ENCODE measurements at places on chromosomes 7 and 10. TPM values are rescaled to one million over a fixed set of nuclear protein-coding genes. Genes with fewer than 3 reads are reported as not detected.

DNA sequence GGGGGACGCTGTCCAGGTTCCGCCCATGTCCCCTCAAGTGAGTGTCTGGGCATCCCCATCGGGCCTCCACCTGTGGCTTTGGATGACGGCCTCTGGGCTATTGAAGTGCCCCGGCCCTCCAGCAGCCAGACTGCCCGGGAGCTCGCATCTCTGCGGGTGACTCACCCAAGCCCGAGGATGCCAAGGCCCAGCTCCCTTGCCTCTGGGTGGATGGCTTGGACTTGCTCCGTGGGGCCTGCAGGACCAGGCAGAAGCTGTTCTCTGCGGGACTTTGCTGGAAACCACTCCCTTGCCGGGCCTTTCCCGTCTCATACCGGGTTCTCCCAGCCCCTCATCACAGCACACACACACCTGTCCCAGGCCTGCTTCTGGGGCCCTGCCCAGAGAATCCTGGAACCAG, 22.4 kb downstream of the DPYSL4 start:
- no peak for DNase-seq

DNA sequence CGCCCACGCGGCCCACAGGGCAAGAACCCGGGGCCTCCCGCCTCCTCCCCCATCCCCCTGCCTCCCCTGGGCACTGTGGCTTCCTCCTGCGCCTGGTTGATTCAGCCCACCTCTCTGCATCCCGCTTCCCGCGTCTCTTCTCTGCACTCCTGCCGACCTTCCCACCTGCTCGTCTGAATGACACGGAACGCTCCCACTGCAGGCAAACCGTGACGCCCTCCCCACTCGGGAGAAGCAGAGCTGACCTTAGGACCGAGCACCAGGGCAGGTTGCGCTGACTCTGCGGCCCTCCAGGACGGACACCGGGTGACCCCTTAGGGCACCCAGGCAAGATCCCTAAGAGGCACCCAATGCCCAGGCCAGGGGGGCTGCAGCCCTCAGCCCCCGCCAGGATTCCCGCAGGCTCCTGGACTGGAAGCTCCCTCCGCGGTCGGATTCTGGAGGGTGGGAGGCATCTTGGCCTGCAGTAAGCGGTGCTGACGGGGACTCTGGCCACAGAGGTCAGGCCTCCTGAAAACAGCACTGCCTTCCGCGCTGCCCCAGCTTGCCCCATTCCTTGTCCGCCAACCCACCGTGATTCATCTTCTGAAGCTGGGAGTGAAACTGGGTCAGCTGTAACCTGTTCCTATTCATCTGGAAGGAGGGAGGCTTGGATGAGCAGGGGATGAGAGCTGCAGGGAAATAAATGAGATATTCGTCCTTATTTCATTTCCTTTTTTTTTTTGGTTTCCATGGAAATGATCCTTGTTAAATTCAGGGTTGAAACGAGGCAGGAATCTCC, 990 bp downstream of the CALML3 start:
- DNase-seq: peak; percentile 53

DNA sequence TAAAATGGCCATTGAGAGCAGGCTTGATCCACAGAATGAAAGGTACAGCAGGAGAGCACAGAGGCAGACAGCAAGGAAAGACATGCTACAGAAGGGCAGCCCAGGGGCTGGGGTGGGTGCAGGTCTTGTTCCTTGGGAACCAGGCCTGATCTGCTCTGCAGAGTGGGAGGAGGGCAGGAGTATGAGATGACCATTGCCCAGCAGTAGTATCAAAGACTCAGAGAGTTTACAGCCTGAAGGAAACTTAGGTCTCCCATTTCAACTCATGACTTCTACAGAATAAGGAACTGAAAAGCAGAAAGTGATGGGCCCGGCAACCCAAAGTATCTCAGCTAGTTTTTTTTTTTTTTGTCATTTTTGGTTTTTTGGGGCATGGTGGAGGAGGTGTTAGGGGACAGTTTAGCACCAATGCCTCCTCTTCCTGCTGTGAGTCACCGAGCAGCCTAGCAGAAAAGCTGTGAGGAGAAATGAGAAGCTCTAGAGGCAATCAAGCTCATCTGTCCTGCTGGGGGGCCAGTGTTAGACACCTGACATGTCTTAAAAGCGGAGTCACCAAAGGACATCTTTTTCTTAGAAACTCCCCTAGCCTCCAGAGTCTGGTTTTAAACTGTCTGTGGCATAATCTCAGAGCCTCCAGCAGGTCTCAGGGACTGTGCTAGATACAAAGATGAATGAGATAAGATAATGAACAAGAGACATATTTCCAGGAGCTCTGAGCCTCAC, 34.3 kb upstream of the HERPUD2 start:
- DNase-seq: no peak

DNA sequence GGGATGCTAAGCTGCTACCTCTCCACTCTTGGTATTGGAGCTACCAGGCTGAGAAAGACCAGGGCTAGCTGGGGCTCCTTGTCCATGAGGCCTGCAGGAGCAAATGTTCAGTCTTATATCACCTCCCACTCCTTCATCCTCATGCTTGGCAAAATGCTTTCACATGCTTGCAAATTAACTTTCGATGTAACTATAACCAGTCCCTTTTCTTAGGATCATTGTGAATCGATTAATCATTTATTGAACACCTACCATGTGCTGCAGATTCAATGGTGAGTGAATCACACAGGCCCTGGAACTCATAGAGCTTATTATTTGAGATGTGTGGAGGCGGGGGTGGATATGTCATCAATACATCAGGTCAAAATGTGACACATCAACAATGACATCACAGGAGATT, 138.6 kb downstream of the EMX2 start:
- DNase-seq: no peak

DNA sequence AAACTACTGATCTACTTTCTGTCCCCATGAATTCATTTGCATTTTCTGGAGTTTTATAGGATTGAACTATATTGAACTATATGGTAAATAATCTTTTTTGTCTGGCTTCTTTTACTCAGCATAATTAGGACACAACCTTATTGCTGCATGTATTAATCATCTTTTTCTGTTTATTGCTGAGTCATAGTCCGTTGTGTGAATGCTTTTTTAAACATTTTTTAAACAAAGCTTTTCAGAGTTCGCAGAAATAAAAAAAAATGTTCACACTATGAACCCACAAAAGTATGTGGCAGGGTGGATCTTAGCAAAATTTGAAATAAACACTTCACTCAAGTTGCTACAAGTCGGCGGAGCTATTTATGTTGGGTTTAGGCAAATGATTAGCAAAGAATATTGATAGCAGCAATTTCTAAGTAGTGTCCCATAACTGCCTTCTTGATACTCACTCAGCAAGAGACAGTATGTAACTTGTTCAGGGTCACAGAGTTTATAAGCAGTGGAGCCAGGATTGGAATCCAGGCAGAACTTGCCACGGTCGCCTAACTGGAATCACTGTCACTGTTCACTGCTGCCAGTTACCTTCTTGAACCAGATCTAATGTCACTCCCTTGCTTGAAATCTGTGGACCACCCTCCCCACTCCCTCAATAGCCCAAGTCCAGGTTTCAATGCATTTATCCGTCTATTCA, 5.6 kb downstream of the CH25H start:
- no peak for DNase-seq

- no peak for DNase-seq
These were observed 32.9 kb downstream of the PPP2R2D start for GRCh38 chr10:131933696-131934086.

DNA sequence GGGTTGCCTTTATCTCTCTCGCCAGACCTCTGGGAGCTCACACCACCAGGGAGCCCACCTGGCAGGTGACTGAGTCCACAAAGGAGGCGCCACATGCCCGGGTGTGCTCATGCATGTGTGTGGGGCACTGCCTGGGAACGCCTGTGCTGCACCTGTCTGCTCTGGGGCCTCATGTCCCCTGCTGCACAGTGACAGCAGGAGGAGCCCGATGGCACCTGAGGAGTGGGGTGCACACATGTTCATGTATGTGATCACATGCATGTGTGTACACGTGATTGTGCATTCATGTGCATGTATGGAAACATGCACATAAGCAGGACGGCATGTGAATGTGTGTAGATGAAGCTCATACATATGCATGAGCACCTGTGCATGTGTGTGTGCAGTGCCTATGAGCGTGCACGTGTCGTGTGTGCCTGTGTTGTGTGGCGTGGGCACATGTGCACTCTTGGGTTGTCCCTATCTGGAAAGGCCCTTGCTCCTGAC, 22.0 kb downstream of the YKT6 start:
- peak; percentile 34 for DNase-seq

- DNase-seq: no peak
These were observed 68.9 kb upstream of the ANTXRL start for GRCh38 chr10:46217752-46218453.

DNA sequence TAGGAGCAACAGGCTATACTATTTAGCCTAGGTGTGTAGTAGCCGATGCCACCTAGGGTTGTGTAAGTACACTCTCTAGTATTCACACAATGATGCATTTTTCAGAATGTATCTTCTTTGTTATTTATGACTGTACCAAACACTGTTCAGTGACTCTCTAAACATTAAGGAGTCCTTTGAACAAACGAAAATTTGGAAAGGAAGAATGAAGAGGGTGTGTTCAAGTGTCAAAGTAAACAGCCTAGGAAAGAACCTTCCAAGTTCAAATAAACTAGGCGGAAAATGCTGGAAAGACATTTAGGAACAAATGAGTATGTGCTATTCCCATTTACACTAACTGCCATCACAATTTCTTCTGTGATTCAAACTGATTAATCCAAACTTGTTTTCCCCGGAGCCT, 142.4 kb downstream of the CHCHD3 start:
- DNase-seq: no peak

DNA sequence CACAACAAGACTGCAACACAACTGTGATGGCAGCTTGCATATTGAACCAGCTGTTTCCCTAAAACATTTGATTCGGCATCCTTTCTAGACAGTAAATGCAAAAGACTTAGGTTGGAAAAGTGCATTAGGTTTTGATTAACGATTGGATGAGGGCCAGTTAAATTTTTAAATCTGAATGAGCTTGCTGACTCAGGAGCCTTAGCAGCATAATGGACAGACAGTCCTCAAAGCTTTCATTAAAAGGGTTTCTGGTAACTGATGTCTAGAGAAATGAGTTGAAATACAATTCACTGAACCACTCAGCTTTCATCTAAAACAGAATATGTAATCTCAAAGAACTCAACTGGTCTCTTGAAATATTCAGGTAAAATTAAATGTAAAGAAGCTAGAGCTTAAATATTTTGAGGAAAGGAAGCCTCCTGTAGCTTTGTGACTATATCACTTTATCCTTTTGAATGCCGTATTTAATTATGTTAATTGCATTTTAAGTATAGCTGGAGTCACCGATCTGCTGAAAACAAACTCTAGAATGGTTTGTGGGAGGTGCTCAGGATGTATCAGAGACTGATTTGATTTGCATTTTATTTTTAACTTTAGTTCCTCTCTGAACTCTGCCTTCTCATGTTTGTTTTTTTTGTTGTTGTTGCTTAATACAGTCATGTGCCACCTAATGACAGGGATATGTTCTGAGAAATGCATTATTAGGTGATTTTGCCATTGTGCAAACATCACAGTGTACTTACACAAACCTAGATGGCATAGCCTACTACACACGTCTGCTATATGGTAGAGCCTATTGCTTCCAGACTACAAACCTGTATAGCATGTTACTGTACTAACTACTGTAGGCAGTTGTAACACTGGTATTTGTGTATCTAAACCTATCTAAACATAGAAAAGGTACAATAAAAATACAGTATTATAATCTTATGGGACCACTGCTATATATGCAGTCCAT, 29.2 kb upstream of the ATRNL1 start:
- no peak for DNase-seq

- no peak for DNase-seq
These were observed 4.9 kb downstream of the ACBD5 start for GRCh38 chr10:27235706-27236105.

DNA sequence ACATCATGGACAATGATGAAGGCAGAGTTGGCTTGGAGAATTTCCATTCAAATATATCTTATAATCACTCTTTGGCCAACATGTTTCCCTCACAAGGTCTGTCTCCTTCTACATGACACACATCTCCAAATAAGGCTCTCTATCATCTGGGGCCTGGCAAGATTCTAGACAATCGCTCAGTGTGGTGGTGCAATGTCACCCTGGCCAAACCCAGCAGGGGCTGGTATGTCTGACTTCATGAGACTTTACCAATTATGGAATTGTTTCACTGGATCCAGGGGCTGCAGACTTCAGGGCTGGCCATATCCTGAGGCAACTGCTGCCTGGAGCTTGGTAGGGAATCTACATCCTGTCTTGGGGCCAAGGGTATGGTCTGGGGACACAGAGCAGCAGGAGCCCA, 319.0 kb downstream of the PLXNA4 start:
- no peak for DNase-seq

DNA sequence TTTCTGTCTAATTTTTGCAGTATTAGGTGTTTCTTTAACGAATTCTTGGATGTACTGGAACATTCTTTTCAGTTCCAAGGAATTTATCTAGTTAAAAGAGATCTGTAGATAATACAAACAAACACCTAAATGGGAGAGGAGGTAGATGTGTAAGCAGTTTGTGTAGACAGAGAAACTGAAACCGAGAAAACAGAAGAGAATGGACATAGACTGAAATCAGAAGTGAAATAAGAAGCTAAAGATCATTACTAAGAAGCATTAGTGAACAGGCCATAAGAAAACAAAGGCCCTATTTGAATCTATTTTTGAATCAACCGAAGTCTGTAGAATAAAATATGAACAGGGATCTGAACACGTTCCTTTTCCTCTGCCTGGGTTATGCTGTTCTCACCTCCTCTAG, 26.5 kb upstream of the TMEM229A start:
- DNase-seq: no peak

DNA sequence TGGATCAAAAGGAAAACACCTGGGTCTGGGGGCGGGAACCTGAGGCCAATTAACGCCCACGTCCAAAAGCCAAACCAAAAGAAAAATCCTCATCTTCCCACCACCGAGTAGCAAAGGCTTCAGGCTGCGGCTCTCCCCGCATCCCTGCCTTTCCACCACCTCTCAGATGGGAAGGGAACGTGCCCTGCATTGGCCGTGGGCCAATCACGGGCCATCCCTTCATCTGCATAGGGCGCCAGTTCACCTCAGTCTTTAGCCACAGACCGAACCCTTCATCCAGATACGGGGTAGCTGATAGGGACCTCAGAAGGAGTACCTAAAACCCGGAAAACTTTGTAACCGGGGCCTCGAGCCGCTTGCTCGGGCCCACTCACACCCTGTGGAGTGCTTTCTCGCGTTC, 626 bp downstream of the PRPF18 start:
- no peak for DNase-seq

DNA sequence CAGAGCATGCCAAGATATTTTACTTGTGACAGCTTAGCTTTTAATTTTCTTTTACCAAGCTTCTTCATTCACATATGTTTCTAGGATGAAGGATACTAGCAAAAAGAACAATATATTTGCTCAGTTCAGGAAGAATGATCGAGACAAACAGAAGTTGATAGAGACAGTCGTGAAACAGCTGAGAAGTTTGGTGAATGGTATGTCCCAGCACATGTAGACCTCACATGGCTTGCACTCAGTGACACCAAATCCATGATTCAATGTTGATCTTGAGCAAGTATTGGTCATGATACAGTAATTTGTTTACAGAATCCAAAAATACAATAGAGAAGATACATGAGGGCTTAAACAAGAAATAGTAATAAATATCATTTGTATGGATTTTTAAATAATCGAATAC, 2.5 kb upstream of the CYP26C1 start:
- DNase-seq: no peak

SAP25 gene
- 6.4 TPM for total RNA-seq

SEMA4G gene
- 6.7 TPM for total RNA-seq

DNAJB6 gene
- 95.8 TPM for total RNA-seq

GBX1 gene
- total RNA-seq: not detected

SKAP2 gene
- total RNA-seq: 59.1 TPM

CPA4 gene
- total RNA-seq: not detected

All from upper lobe of right lung (tissue), 1 donor.